ENCODE measurements at places on chromosomes 13 and 19.

- peak; percentile 94 for DNase-seq
These were observed 63.9 kb downstream of the LHFPL6 start for GRCh38 chr13:39538816-39539790.

- DNase-seq: no peak
These were observed 128.1 kb downstream of the TEX29 start for GRCh38 chr13:111448504-111448903.

DNA sequence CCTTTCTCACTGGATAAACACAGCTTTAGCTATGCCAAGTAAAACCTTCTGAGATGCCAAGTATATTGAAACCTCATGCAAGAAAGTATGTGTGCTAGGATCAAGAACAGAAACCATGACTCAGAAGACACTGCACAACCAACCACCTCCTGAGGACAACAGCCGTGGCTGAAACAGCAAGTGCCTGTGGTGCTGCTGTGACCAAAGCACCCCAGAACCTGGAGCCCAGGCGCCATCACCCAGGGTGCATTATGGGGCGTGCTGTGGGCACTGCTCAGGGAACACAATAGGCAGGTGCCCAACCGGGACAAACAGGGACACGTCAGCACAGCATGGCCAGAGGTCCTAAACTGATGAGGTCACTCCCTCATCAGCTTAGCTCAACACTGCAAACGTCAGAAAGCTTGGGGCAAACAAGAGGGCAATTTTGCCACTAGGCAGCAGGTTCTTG lies 101.3 kb upstream of the SLC15A1 start:
- DNase-seq: no peak

DNA sequence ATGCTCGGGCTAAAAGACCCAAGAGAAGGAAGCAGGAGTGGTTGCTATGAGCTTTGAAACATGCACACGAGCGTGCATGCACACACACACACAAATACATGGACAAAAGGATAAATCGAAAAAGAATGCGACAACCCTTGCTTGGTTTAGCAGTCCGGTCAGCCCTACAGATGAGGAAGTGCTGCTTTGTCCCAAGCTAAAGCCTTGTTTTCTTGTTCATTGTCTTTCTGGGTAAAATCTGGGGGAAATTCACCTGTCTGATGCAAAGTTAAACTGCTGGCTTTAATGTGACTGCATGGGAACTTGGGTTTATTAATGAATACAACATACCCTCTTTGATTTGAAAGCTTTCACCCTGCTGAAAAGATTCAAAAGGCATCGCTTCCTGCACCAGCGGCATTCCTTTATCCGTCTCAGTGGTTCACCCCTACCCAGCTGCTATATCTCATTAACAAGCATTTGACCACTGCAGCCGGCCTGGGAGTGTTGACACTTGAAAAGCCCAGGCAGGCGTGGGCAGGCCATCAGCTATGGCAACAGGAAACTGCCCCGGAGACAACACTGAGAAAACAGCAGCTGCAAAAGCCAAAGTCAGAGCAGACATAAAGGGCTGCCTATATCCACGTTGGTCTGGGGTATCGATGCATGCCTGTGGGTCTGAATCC lies 301.7 kb downstream of the NDFIP2 start:
- peak; percentile 68 for DNase-seq

- DNase-seq: no peak
These were observed 17.6 kb downstream of the WDFY2 start for GRCh38 chr13:51601601-51602565.

DNA sequence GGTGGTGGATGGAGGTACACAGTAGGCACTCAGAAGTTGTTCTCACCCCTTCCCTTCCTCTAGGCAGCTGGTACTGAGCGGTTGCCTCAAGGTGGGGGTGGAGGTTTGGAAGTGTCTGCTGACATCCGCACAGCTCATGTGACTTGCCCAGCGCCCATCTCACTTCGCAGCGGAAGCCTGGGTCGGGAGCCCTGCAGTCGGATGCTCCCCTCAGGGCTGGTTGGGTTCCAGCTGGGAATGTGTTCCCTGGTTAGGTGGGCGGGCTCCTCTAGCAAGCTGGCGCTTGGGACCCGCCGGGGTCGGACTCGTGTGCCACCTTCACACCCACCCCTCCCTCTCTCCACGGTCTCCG lies 10.2 kb downstream of the PPP1R37 start:
- DNase-seq: no peak

DNA sequence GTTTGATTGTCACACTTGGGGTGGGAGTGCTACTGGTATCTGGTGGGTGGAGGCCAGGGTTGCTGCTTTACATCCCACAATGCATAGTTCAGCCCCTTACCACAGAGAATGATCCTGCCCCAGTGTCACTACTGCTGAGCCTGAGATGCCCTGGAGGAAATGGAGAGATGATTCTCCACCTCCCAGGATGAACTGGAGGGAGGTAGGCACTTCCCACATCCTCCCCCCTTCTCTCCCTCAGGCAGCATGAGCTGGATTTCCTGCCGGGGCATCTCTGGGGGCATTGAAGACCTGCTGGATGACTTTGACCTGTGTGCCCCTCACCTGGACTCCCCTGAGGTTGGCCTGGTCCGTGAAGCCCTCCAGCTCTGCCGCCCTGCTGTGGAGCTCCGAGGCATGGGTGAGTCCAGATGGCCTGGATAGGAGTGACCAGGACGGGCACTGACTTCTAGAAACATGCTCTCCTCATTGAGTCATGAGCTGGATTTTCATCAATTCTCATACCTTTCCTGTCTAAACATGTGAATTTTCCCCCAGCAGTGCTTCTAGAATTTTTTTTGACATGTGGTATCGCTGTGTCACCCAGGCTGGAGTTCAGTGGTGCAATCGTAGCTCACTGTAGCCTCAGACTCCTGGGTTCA lies 45.3 kb downstream of the NWD1 start:
- DNase-seq: no peak

- DNase-seq: no peak
These were observed 1.6 kb upstream of the ZBTB7A start for GRCh38 chr19:4068047-4068966.

DNA sequence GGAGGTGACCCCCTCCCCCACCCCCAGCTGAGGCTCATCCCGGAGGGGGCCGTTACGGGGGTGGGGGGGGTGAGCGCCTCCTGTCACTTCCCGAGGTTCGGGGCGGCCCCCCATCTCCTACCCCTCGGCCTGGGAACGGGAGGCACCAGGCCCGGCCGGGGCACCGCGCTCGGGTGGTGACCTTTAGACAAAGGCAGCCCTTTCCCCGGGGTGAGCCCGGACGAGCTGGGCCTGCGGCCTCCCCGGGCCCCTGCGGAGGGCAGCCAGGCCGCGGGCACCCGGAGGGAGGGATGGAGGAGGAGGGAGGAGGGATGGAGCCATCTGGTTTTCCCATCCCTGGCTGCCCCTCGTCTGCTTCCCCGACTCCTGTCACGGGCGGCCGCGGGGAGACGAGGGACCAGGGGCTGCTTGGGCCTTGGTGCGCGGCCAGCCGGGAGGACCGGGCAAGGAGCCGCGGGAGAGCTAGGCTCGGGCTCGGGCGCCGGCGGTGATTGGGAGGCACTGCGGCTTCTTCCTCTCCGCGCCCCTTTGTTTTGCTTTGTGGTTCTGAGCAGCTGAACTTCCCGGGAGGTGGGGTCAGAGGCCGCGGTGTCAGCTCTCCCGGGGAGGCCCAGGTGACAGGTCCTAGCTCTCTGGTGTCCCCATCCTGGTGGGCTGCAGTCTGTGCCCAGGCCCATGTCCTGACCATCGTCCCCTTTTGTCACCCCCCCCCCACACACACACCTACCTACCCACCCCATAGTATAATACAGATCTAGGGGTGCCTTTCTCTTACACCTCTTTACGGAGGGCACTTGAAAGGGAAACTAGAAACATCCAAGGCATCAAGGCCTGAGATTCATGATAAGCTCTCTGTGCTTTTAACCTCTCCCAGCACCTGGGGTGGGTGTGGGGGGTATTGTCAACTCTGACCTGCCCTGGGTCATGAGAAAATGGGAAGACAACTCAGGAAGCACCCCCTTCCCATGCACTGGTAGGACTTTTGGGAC lies 1.3 kb downstream of the BICRA start:
- no peak for DNase-seq

GRCh38 chr19:18736415-18737336 lies 53.2 kb downstream of the CRTC1 start:
- no peak for DNase-seq

GRCh38 chr13:23440821-23441618 lies 7.5 kb upstream of the SACS start:
- DNase-seq: no peak

DNA sequence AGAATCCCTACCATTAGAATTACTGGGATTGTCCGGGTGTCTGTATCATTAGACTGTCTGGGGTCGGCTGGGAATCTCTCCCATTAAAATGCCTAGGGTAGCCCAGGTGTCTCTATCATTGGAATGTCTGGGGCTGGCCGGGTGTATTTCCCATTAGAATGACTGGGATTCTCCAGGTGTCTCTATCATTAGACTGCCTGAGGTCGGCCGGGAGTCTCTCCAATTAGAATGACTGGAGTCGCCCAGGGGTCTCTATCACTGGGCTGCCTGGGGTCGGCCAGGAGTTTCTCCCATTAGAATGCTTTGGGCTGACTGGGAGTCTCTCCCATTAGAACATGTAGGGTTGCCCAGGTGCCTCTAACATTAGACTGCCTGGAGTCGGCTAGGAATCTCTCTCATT lies 1560.7 kb downstream of the UQCRFS1 start:
- no peak for DNase-seq

GRCh38 chr13:91986761-91987483 lies 588.5 kb downstream of the GPC5 start:
- DNase-seq: no peak

DNA sequence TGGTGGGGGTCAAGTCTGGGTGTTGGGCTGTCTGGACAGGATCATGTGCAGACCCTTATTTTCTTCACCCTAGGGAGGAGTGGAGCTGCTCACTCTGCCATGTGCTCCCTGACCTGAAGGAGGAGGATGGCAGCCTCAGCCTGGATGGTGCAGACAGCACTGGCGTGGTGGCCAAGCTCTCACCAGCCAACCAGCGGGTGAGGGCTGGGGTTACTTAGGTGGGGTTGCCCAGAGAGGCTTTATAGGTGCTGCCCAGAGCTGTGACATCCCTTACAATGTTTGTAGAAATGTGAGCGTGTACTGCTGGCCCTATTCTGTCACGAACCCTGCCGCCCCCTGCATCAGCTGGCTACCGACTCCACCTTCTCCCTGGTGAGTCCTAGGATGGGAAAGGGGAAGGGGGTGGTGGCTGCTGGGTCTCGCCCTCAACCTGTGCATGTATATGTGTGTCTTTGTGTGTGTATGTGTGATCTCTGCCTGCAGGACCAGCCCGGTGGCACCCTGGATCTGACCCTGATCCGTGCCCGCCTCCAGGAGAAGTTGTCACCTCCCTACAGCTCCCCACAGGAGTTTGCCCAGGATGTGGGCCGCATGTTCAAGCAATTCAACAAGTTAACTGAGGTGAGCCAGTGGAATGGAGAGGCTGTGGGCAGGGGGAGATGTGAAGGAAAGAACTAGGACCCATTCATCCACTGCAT lies 5.1 kb downstream of the CHMP2A start:
- DNase-seq: no peak

DNA sequence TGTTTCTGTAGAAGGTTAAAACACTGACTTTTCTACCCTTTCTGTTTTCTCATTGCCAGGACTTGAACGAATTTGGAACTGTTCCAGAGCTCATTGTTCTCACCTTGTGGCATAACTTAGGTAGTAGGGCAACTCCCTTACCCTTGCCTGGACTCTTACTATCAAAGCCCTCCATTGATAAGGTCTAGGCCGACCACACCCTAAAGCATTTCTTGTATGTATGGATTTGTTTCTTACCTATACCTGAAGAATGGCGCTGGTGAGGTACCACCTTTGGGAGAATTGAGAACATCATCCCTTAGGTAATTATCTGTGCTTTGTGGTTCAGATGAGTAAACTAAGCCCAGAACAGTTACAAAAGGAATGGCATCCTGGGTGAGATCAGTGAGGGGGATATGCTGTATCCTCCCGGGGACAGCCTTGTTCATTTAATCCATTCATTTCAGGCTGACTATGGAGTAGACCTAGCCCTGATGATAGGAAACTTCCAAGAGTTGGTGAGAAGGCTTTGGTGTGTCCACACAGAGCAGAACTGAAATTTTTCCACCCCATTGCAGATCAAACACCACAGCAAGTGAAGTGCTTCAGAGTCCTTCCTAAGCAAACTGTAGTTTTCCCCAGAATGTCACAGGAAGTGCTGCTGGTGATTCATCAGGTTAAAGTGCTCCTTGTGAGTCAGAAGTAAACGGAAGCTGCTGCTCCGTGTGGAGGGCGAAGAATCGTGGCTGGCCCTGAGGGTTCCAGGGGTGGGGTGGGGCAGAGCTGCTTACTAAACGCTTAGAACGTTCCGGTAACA lies 113.0 kb downstream of the TEX26 start:
- no peak for DNase-seq

GRCh38 chr19:1223018-1223855 lies 14.6 kb downstream of the CBARP start:
- DNase-seq: no peak

DNA sequence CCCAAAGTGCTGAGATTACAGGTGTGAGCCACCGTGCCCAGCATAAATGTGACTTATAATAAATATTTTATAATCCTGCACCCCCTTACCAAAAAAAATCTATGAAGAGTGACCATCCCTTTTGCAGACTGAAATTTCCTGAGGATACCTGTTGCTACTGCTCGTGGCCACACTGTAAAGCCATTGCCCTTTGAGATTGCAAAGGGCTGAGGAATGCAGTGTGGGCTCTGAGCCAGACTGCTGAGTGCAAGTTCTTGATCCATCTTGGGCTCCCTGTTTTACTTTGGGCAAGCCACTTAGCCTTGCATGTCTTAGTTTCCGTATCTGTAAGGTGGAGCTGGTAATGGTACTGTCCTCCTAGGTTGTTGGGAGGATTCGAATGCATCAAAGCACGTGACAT lies 23.4 kb downstream of the SIPA1L3 start:
- DNase-seq: no peak

GRCh38 chr13:43374621-43375020 lies 351.2 kb downstream of the DNAJC15 start:
- DNase-seq: no peak

- no peak for DNase-seq
These were observed 37.4 kb downstream of the RYR1 start for GRCh38 chr19:38470788-38471480.

GRCh38 chr19:38556521-38557174 lies 61.1 kb downstream of the MAP4K1 start:
- no peak for DNase-seq

- DNase-seq: no peak
These were observed at the start of gene OXGR1 for GRCh38 chr13:96994017-96994857. TSS of gene OXGR1 (minus strand) at chr13:96994476. CDS start at chr13:96987759, 6,717 bp downstream.

DNA sequence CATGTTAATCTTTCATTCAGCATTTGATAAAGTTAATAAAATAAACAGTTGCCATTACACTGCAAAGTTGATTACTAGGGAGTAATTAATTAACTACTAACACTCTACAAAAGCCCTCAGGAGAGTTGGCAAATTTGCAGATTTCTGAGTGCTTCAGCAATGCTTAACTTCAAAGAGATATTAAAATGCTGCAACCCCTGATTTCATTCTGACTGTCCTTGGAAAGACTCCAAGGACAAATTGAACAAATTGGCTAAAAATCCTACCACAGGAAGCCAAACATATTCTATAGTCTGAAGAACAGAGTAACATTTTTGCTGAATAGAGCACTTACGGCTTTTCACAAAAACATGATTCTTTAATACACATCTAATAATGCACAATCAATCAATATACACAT lies 1543.0 kb downstream of the SLITRK5 start:
- DNase-seq: no peak

- no peak for DNase-seq
These were observed 140.6 kb downstream of the LHFPL6 start for GRCh38 chr13:39462428-39462827.

Measured in NCI-H1092 (cell line).